GM23338 (cell line): ENCODE measurements at places on chromosomes 12 and 14.

- no peak overlapping the region for H3K4me3 ChIP-seq
- no peaks in the 10 kb centered on the region for H3K27me3 ChIP-seq
- DNase-seq = no peak
These were observed 365.5 kb downstream of the CCDC91 start for GRCh38 chr12:28555748-28556147.

- H3K27me3 ChIP-seq = no peaks in the 10 kb centered on the region
- no peak for DNase-seq
- H3K4me3 ChIP-seq = no peak overlapping the region
- H3K36me3 ChIP-seq = no peaks in the 10 kb centered on the region
- no peak overlapping the region for H3K27ac ChIP-seq
These were observed 38.7 kb downstream of the ANO4 start for GRCh38 chr12:100833282-100833681.

DNA sequence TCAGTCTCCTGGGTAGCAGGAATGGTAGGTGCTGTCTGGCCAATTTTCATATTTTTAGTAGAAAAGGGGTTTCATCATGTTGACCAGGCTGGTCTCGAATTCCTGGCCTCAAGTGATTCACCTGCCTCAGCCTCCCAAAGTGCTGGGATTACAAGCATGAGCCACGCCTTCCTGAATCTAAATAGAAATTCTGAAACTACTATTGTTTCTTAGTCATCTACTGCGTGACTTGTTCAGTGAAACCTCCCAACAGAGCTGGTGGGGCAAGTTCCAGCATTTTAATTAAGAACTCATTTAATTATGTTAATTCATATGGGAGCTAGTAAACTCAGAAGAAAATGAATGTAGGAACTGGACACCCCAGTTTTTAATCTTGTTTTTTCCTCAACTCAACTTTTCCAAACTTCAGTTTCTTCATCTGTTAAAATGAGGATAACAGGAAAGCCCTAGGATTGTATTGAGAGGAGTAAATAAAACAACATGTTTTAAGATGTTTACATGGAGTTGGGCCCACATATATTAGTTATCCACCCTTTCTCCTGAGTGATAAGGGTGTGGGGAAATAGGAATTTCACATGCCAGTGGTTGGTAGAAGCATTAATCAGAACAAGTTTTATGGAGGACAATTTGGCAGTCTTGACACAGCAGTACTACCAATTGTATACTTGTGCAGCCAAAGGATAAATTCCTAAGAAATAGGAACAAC lies 335.8 kb upstream of the E2F7 start:
- no peaks in the 10 kb centered on the region for H3K27me3 ChIP-seq
- DNase-seq = no peak
- no peak overlapping the region for H3K27ac ChIP-seq

DNA sequence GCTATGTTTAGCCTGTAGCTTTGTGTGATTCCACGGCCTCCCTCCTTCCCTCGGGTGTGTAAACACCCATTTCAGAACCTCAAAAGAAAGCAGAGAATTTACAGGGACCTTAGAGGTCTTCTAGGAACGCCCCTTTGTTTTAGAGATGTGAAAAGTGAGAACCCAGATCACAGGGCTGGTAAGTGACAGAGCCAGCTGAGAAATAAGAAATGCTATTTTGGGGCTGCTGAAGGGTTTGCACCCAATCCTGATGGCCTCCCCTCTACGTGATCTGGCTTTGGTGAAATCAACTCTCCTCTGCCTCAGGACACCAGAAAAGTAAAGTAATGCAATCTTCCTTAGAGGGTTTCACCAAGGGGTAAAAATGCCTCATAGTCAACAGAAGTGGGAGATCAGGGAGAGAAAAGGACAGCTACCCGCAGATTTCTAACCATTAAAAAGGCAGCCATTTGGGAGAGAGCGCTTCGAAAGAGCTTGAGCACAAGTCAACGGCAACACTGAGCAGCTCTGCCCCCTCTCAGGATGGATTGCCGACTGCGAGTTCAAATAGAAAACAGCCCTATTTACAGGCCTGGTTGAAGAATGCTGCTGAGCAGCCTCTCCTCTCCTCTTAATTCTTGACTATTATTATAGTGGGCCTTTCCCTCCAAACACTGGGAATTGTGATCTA lies 78.5 kb upstream of the RASSF3 start:
- H3K4me3 ChIP-seq = no peak overlapping the region
- no peaks in the 10 kb centered on the region for H3K27me3 ChIP-seq
- no peaks in the 10 kb centered on the region; the same call in 1 of the 2 replicates for H3K4me1 ChIP-seq
- H3K36me3 ChIP-seq = no peaks in the 10 kb centered on the region
- H3K27ac ChIP-seq = no peak overlapping the region

GRCh38 chr12:122138616-122139015 lies 35.4 kb downstream of the IL31 start:
- no peak overlapping the region for H3K27ac ChIP-seq
- H3K4me3 ChIP-seq = no peak overlapping the region
- H3K36me3 ChIP-seq = peaks cover 7% of the 10 kb centered on the region; the same call in 1 of the 2 replicates
- H3K4me1 ChIP-seq = no peaks in the 10 kb centered on the region; the same call in 1 of the 2 replicates
- DNase-seq = no peak
- no peaks in the 10 kb centered on the region for H3K27me3 ChIP-seq

DNA sequence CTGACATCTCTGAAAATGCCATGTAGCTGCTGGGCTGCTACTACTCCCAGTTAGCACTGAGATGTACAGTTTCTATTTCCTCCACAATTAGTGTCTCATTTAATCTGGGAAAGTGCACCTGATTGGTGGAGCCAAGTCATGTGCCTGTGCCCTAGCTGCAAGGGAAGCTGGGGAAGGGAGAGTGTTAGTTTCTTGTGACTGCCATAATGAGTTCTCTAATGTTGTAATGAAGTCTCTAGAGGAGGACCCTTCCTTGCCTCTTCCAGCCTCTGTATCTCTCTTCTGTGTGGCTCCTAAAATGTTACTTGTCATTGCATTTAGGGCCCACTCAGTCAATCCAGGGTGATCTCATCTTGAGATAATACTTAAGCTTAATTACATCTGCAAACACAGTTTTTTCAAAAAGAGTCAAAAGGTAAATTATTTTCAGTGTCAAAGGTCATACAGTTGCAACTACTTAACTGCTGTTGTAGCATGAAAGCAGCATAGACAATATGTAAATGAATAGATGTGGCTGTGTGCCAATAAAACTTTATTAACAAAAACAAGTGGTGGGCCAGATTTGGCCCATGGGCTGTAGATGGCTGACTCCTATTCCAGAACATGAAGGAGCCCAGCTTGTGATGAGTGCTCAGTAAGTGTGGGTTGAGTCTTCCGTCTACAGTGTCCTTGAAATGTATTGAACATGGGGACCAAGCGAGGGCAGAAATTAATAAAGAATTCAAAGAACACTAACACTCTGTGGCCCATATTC lies 137.2 kb upstream of the MAP1LC3B2 start:
- H3K27me3 ChIP-seq = no peaks in the 10 kb centered on the region
- DNase-seq = no peak
- H3K4me1 ChIP-seq = peaks cover 8% of the 10 kb centered on the region; the same call in 1 of the 2 replicates
- no peak overlapping the region for H3K27ac ChIP-seq
- no peaks in the 10 kb centered on the region for H3K36me3 ChIP-seq
- no peak overlapping the region for H3K4me3 ChIP-seq

GRCh38 chr14:41295734-41296133 lies 310.9 kb upstream of the LRFN5 start:
- no peak overlapping the region for H3K27ac ChIP-seq
- DNase-seq = no peak
- no peak overlapping the region for H3K4me3 ChIP-seq
- H3K36me3 ChIP-seq = no peaks in the 10 kb centered on the region
- H3K4me1 ChIP-seq = peaks cover 4% of the 10 kb centered on the region

DNA sequence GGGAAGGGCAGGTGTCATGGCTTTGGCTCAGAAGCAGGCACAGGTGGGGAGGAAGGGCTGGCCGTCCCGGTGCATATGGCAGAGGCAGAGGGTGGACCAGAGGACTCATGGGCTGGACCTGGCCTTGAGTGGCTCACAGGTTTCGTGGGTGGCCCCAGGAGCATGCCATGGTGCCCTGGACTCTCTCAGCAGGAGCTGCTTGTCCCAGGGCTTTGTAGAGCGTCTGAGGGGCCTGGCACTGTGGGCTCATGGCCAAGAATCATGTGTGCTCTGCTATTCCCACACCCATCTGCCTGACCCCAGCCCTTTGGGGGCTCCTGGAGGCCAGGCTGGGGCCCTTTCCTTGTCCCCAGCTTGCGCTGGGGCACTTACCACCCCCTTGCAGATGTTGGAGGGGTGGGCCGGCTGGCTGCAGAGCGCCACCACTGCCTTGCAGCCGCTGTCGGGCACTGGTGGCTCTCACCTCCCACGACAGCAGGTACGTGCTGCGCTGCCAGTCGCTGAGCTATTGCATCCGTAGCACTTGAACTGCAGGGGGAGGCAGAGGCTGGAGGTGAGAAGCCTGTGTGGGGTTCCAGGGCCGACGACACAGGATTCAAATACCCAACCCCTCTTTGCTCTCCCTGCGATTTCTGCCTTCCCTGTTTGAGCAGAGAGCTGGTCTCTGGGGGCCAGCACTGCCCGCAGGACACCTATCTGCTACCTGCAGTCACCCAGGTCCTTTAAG lies 187.4 kb upstream of the PRMT8 start:
- no peak overlapping the region for H3K4me3 ChIP-seq
- DNase-seq = peak; percentile 82
- H3K27me3 ChIP-seq = no peaks in the 10 kb centered on the region
- H3K27ac ChIP-seq = no peak overlapping the region
- peaks cover 4% of the 10 kb centered on the region; the same call in 1 of the 2 replicates for H3K4me1 ChIP-seq
- no peaks in the 10 kb centered on the region for H3K36me3 ChIP-seq

- peak within 1 kb of the TSS; percentile 53; the same call in 1 of the 2 replicates for H3K27ac ChIP-seq
- H3K4me3 ChIP-seq = peak within 1 kb of the TSS; percentile 67
- H3K36me3 ChIP-seq = no peaks in the 10 kb centered on the region
- no peaks in the 10 kb centered on the region for H3K4me1 ChIP-seq
- peak; percentile 45 for DNase-seq
These were observed at the start of gene RNU6-7 for GRCh38 chr14:32201816-32202490. Gene RNU6-7 (plus strand): TSS chr14:32202045.
